Muscle of leg (tissue), 16 donors: ENCODE measurements at places on chromosomes 16 and 17. TPM values are rescaled to one million over a fixed set of nuclear protein-coding genes. Genes with fewer than 3 reads are reported as not detected.

CENPN gene
- total RNA-seq = 13.7 TPM

GPRC5C gene
- total RNA-seq = 56.0 TPM

CPHXL2 gene
- total RNA-seq = not detected

CDC6 gene
- total RNA-seq = 8.2 TPM

TBC1D28 gene
- not detected for total RNA-seq

HEATR9 gene
- not detected for total RNA-seq

ATAD5 gene
- 3.1 TPM for total RNA-seq

KLHL10 gene
- total RNA-seq = 0.09 TPM

SPNS2 gene
- total RNA-seq = 5.0 TPM

HIRIP3 gene
- total RNA-seq = 10.5 TPM

OR1F1 gene
- not detected for total RNA-seq

GINS2 gene
- total RNA-seq = 8.5 TPM

TPPP3 gene
- 230 TPM for total RNA-seq

CDRT4 gene
- total RNA-seq = 4.0 TPM

PMM2 gene
- 26.2 TPM for total RNA-seq

CDC42EP4 gene
- 13.4 TPM for total RNA-seq

TRPV3 gene
- total RNA-seq = 1.2 TPM

ORC6 gene
- total RNA-seq = 8.0 TPM

CDH16 gene
- total RNA-seq = 0.04 TPM

AKAP10 gene
- 21.5 TPM for total RNA-seq

MSRB1 gene
- 16.3 TPM for total RNA-seq

VMP1 gene
- total RNA-seq = 52.0 TPM

GDPD3 gene
- 3.3 TPM for total RNA-seq

DCAF7 gene
- total RNA-seq = 22.4 TPM

SETD1A gene
- 2.7 TPM for total RNA-seq

CASKIN1 gene
- total RNA-seq = 0.75 TPM

SDR42E1 gene
- 0.93 TPM for total RNA-seq

PTGES3L gene
- 37.3 TPM for total RNA-seq

PIK3R6 gene
- 1.5 TPM for total RNA-seq

KCNH4 gene
- not detected for total RNA-seq

KRT33B gene
- 0.09 TPM for total RNA-seq

CDH1 gene
- total RNA-seq = 1.0 TPM

OTOP2 gene
- not detected for total RNA-seq

TNFRSF12A gene
- 39.8 TPM for total RNA-seq

MSI2 gene
- total RNA-seq = 26.4 TPM

RCVRN gene
- 0.31 TPM for total RNA-seq

WDR81 gene
- total RNA-seq = 12.3 TPM

EPX gene
- total RNA-seq = 0.09 TPM

C17orf50 gene
- total RNA-seq = not detected
